ENCODE measurements at places on chromosomes 1 and 21.

- no peak for DNase-seq
Measured at GRCh38 chr1:205826016-205826806, 13.2 kb upstream of the SLC41A1 start.

DNA sequence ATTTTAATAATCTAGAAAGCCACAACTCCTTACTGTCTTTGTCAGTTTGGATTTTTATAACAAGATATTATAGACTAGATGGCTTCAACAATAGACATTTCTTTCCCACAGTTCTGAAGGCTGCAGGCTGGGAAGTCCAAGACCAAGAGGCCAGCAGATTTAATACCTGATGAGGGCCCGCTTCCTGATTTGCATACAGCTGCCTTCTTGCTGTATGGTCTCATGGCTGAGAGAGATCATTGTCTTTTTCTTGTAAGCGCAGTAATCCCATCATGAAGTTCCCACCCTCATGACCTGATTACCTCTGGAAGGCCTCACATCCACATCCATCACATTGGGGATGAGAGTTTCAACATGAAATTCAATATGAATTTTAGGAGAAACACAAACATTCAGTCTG is 9.8 kb downstream of the RPS6KC1 start:
- DNase-seq, result no peak

DNA sequence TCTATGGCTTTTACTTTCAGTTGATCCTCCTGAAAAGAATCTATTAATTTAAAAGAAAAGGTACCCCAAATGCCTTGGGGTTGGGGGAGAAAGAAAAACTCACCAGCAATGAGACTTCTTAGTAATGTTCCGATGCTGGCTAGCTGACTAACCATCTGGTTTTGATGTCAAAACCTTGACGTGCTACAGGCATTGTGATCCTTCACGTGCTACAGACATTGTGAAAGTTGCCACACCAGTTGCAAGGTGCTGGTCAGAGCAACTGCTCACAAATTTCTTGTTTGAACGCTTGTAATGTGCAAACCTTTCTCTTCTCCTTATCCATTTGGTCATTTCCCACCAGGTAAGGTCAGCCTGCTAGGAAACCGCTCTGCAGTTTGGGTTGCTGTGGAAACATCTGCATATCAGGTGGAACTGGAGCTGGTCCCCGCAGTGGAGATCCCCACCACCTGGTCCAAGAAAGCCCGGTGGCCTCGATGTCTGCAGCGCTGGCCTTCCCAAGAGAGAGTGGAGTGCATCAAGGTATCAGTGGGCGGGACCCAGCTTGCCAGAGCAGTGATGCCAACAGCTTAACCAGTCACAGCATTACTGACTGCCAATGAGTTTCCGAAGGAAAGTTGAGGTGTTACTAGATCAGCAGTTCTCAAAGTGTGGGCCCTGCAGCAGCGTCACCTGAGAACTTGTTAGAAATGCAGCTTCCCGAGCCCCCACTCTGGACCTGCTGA is 16.1 kb downstream of the MAB21L3 start:
- DNase-seq, result no peak

- no peak for DNase-seq
Measured at GRCh38 chr1:21568006-21568746, 59.0 kb downstream of the ALPL start.

Measured in right atrium auricular region (tissue), 2 donors.